Fibroblast of lung (primary cell): ENCODE measurements at places on chromosomes 2 and 18. TPM values are rescaled to one million over a fixed set of nuclear protein-coding genes. Genes with fewer than 3 reads are reported as not detected.

NYAP2 gene
- under 0.01 TPM in 1 of 2 replicates, not detected in the other for total RNA-seq

CHRNG gene
- total RNA-seq: not detected in 2 replicates

ITGB6 gene
- total RNA-seq: not detected in 2 replicates

EHBP1 gene
- 126 and 129 TPM in 2 replicates for total RNA-seq

ZSWIM2 gene
- total RNA-seq: under 0.01 TPM in 1 of 2 replicates, not detected in the other

ZEB2 gene
- total RNA-seq: 68.8 and 91.0 TPM in 2 replicates

REG1B gene
- total RNA-seq: not detected in 2 replicates

POMC gene
- total RNA-seq: 0.66 and 1.8 TPM in 2 replicates

MC4R gene
- total RNA-seq: not detected in 2 replicates

AOX1 gene
- total RNA-seq: 65.1 and 81.4 TPM in 2 replicates

HOXD12 gene
- total RNA-seq: not detected in 2 replicates

DTNA gene
- 28.2 and 38.8 TPM in 2 replicates for total RNA-seq
